Esophagus squamous epithelium (tissue), 5 donors: ENCODE measurements at places on chromosomes 1 and 21.

DNA sequence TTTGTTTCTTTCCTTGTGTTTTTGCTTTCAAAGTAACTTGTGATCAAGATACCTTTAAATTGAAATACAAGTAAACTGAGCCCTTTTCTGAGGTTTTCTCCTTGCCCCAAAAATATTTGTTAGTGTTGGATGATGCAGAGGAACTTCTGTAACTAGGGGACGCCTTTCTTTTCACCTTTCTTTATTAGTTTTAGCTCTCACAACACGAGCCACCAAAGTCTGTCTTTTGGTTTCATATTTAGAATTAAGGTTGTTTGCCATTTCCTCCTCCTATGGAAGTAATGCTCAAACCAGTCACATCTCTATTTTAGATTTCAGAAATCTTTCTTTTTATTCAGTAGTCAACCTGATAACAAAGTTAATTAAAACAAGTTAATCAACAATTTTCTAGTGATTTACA lies 120.8 kb downstream of the ZP4 start:
- no peak for DNase-seq

- no peak for DNase-seq
These were observed 777.8 kb upstream of the BRINP3 start for GRCh38 chr1:191255354-191256054.

DNA sequence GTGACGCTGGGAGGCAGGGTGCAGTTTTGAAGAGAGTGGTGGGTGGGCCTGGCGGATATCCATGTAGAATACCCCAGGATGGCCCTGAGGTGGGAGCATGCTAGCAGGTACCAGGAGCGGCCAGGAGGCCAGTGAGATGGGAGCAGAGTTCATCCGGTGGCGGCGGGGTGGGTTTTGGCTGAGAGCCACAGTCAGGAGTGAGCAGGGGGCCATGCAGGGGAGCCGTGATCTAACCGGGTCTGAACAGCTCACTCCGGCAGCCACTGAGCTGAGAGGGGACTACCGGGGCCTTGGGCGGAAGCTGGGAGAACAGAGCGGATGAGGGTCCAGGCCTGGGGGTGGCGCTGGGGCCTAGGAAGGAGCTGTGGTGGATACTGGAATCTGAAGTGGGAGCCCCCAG lies 47.6 kb upstream of the LRP8 start:
- no peak for DNase-seq

- DNase-seq = no peak
These were observed 412.4 kb downstream of the DISC1 start for GRCh38 chr1:232038706-232039677.

- no peak for DNase-seq
These were observed 38.9 kb downstream of the EIF2D start for GRCh38 chr1:206573319-206573718.
